CD4-positive, alpha-beta T cell treated with Interleukin-6 at 100 ng/mL for 8 hours (primary cell): ENCODE measurements at places on chromosomes 7 and 10.

GRCh38 chr7:19377611-19378344 is 232.6 kb upstream of the FERD3L start:
- DNase-seq, result no peak

DNA sequence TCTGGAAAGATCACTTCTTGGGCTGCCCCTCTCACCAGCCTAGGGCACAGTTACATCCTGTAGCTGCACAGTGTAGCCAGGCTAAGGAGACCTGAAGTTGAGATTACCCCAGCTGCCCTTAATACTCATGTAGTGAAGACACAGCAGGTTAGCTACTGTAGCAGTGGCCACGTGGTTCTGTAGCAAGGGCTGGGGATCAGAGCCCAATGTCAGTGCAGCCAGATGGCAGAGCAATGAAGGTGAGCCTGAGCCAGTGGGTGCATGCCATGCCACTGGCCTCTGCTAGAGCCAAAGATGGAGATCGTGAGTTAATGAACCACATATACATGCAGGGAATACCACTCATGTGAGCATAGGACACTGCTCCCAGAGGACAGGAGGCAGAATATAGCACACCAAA is 15.5 kb downstream of the AMPH start:
- DNase-seq, result no peak

GRCh38 chr7:130476297-130477150 is 15.4 kb upstream of the MEST start:
- no peak for DNase-seq

DNA sequence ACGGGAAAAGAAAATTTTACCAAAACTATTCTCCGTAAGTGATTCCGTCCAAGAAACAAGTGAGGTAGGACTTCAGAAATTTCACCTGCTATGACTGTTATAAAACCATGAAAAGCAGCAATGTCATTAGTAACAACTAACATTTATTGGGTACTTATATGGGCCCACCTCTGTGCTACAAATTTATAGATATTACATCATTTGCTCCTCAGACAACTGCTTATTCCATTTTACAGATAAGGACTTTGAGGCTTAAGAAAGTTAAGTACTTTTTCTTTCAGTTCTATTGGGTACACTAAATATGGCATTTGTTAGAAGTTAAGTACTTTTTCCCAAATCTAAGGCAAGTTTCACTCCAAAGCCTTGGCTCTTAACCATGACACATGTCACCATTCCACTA is 36.3 kb downstream of the HACD1 start:
- no peak for DNase-seq

DNA sequence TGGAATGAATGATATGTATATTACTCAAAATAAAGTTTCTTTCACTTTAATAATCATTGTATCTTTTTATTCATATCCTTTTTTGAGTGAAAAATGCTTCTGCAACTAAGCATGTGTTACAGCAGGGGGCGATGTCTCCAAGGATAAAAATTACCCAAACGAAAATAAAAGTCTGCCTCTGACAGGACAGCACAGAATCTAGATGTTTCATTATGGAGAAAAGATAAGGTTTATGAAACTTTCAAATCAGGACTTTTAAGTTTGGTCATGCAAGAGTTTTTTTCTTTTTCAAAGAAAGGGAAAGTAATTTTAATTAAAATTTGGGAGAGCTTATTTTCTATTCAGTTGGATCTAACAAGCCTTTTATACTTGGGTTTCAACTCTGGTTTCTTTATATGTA is 48.4 kb downstream of the TES start:
- DNase-seq, result peak; percentile 24

GRCh38 chr7:106045586-106045985 is 66.5 kb downstream of the SYPL1 start:
- no peak for DNase-seq

- no peak for DNase-seq
These were observed 82.1 kb downstream of the NDUFB2 start for GRCh38 chr7:140778568-140778967.

DNA sequence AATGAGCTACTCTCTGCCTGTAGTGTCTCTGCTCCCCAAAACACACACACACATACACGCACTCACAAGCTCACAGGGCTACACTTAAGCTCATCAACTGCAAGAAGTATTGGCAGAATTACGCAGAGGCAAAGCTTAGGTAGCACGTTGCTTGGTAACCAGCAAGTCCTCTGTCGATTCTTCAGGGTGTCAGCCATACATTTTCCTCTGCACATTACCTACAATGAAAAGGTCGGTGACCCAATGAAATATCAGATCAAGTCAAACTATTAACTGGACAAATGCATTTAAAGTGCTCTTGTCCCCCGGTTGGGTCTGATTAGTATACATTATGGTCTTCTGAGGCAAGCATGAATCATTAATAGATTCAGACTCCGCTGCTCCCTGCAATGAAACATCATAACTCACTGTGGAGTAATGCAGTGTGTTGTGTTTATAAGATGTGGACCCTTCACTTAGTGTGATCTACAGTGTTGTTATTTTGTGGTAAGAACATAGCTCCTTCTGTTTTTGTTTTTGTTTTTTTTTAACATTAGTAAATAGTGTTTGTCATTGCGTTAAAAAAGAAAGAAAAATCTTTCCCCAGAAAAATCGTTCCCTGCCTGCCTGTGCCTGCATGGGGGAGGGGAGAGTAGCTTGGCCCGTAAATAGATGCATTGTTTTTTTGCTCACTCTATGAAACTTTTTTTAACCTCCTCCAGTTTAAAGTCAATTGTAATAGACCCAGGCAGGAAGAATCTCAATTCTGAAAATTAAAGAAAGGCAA is 325.5 kb downstream of the SFMBT2 start:
- DNase-seq, result no peak

- DNase-seq, result no peak
These were observed 708.3 kb downstream of the CCSER2 start for GRCh38 chr10:85036661-85037060.
